Activated T-helper 1 cell treated with anti-CD3 and anti-CD28 coated beads, Interleukin-12 subunit alpha, Interleukin-12 subunit beta, Interleukin-2, Interleukin-4 antibody, amounts not matched to agents 30 ng/mL and 10 ng/mL and 1 ng/mL, durations not matched to agents 14 hours and 24 hours and 36 hours (primary cell): ENCODE measurements at places on chromosomes 1 and 21. TPM values are rescaled to one million over a fixed set of nuclear protein-coding genes. Genes with fewer than 3 reads are reported as not detected.

GRCh38 chr1:32127409-32128198 lies 19.7 kb downstream of the KPNA6 start:
- DNase-seq, result no peak

DNA sequence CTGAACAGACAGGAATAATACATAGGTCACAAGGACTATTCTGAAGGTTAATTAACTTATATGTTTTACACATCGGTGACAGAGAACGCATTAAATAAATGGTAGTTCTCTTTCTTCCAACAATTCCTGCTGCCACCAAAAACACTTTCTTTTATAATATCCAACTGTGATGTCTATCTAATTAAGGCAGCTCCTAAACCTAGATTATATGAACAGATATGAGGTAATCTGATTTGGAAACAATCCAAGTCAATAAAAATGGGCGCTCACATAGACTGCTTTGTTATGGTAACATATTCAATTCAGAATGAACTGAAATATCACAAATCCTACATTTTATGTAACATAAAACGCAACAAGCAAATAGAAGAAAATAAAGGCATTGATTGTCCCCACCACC lies 16.0 kb downstream of the CYYR1 start:
- DNase-seq, result no peak

GRCh38 chr1:7280347-7280960 lies 490.6 kb upstream of the VAMP3 start:
- DNase-seq, result no peak

DNA sequence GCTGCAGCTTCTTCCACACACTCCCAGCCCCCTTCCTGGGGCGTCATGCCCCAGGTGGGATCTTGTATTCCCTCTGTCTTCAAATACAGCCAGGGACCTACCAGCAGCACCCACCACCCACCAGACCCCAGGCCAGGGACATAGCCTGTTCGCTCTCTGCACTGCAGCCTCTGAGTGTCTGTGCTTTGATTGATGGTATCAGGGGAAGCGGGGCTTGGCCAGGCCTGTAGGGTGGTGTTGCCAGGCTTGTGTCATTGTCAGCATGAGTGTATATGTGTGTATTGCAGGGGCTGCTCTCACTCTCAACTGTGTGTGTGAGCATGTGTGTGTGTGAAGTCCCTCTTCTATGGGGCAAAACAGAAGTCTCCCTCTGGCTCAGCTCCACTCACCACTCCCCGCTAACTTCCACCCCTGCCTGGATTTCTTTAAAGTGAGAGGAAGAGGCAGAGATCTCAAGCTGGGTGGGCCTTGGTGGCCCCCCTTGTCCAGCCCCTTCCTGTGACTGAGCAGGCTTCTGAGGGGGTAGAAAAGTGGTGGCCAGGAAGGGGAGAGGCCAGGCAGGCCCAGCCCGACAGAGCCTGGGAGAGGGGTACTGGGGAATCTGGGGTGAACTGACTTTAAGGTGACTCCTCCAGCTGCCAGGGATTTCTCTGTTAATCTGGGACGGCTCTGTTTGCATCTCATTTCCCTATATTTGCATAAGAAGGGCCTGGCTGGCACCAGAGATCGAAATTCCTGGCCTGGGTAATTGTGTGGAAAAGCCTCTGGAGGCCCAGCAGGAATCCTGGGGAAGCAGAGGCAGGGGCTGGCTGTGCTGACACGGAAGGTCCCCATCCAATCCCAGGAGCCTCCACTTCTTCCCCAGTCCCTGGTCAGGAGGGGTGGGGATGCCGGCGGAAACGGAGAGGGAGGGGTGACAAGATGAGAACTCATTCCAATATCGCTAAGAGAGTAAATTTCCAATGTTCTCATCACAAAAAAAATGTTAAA lies 18.6 kb upstream of the ADGRB2 start:
- no peak for DNase-seq

- DNase-seq, result no peak
Observed at GRCh38 chr1:9716404-9717192, 65.1 kb downstream of the PIK3CD start.

GRCh38 chr1:206824331-206824730 lies 41.1 kb upstream of the IL20 start:
- no peak for DNase-seq

GRCh38 chr1:232561381-232561780 lies 68.6 kb downstream of the SIPA1L2 start:
- DNase-seq, result no peak

DNA sequence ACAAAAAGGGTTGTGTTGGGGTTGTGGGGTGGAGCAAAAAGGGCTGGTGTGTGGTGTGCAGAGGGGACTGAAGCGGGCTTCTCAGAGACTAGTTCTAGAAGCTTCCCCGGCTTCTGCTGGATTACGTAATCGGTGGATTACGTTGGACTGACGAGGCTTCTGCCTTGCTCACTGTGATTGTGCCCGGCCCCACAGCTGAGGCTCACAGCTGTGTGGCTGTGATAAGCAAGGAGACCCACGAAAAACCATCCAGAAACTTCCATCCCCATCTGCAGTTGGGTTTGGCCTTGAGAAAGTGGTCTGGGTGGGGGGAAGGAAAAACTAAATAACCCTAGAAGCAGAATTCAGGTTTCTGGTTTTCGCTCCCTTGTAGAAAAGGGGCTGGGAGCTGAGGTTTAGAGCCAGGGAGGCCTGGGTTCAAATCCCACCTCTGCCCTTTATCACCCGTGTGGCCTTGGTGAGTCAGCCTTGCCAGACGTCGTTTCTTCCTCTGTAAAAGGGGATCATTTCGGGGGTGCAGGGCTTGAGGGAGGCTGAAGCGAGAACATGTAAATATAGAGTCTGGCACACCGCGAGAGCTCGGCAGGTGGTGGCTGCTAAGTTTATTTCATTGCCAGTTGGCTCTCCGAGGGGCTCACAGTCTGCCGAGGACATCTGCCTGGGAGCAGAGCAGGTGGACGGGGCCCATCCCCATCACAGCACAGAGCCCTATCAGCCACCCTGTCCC lies 30.4 kb upstream of the DISP3 start:
- DNase-seq, result no peak

GRCh38 chr1:160161965-160162705 lies 10.7 kb downstream of the ATP1A4 start:
- no peak for DNase-seq

DNA sequence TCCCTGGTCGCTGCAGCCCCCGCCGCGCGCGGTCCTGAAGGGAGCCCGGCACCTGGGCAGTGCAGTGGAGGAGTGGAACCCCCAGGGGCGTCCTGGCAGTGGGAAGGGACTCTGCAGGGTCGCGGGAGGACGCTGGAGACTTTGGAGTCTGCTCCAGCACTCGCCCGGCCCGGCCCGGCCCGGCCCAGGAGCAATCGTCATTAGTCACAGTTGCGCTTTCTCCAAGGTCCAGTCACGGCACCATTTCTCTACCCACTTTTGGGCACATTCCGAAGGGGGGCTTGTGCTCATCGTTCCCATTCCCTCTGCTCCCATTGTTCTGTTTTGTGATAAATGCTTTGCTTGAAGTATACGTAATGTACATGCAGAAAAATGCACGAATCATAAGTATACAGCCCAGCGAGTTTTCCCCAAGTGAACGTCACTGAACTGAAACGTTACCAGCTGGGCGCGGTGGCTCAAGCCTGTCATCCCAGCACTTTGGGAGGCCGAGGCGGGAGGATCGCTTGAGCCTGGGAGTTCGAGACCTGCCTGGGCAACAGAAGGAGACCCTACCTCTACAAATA lies 999 bp downstream of the THAP3 start:
- no peak for DNase-seq

DNA sequence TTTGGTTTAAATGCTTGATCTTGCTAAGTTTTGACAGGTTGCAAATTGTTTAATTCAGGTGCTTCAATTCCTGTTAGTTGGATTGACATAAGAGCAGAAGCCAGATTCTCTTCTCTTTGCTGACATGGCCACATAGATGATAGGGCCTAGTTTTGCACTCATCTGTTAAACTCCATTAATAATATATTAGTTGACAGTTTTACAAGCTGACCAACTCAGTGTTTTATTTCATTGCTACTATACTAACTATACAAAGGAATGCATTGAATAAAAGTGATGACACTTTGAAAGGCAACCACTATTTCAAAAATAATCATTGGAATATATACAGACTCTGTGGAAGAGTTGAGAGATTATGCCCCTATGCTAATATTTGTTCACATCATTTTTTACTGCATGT lies 255.6 kb upstream of the DPYD start:
- DNase-seq, result no peak

DNA sequence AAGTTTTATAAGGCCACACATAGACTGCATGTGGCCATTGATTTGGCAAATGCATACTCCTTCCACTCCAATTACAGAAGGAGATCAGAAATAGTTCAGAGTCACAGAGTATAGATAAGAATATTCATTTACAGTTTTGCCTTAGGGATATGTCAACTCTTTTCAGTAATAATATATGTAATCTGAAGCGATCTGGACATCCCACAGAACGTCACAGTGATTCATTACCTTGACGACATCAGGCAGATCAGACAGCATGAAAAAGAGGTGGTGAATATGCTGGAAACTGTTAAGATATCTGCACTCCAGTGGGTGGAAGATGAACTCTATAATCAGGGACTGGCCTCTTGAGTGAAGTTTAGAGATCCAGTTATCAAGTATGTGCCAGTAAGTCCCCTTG lies 240.4 kb downstream of the DPYD start:
- DNase-seq, result no peak

CDC42BPA gene
- total RNA-seq, result 1.0 and 1.9 TPM in 2 replicates
